T-helper 1 cell (primary cell): ENCODE measurements at places on chromosomes 7 and 10.

DNA sequence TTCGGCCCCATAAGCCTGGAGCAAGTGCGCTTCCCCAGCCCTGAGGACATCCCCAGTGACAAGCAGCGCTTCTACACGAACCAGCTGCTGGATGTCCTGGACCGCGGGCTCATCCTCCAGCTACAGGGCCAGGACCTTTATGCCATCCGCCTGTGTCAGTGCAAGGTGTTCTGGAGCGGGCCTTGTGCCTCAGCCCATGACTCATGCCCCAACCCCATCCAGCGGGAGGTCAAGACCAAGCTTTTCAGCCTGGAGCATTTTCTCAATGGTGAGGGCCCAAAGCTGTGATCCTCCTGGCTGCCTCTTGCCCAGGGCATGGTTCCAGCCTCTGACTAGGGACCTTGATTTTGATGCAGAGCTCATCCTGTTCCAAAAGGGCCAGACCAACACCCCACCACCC, 10.1 kb downstream of the IRF5 start:
- DNase-seq = no peak

DNA sequence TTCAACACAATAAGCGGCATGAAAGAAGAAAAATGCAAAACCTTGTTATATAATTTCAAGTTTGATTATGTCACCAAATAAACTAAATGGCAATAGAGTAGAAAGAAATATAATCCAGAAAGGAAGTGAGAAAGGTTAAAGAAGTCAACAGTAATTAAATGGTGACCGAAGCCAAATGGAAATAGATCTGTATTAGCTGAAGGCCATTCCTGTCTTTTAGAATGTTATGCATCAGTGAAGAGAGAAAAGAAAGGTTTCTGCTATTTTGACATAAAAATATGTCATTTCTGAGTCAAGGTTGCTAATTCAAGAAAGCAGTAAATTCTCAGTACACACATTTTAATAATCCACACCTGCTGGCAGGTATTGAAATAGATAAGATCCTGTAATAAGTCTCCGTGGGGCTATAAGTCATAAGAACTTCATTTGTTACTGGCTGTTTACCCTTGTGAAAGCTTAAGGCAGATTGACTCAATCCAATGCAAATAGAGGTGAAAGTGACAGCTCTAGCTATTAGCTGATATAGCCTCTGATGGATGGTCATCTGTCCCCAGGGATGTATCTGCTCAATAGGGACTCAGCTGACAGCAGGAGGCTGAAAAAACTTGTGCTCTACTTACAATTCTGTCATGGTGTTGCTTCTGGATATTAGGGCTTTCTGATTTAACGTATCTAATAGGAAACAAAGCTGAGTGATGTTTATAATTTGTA, 152.1 kb downstream of the FZD1 start:
- DNase-seq = no peak

DNA sequence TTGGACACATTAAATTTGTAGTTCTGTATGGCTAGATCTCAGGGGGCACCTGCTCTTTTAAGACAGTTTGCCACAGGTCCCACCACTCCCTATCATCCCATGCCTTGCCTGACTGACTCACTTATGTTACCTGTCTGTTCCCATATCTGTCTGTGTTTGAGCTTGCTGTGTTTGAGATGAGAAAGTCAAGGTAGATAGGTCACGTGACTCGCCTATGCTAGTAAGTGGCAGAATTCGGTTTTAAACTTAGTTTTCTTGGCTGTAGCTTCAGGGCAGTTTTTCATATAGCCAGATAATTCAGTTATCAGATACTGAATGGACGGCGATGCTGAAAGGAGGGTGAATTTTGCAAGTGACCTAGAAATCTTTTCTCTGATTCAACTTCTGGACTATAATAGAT, 348.4 kb downstream of the RPS24 start:
- DNase-seq = no peak

DNA sequence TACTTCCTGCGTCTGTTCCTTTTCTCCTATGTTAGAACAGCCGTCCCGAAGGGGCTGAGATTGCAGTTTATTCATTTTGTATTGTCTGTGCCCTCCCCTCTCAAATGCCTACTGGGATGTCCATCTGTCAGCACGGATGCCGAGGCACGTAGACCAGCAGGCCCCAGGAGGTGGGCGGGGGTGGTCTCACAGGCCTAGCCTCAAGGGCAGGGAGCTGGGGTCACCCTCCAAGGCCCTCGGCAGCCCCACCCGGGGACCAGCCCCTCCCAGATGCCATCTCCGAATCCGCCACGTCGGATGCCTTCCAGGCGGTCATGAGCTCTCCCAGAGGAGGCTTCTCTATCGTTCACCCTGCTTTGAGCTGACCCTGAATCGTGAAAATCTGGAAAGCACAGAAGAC, 59.7 kb downstream of the ELFN1 start:
- DNase-seq = no peak

- no peak for DNase-seq
Measured at GRCh38 chr7:139330333-139331030, 10.7 kb upstream of the FMC1 start.

DNA sequence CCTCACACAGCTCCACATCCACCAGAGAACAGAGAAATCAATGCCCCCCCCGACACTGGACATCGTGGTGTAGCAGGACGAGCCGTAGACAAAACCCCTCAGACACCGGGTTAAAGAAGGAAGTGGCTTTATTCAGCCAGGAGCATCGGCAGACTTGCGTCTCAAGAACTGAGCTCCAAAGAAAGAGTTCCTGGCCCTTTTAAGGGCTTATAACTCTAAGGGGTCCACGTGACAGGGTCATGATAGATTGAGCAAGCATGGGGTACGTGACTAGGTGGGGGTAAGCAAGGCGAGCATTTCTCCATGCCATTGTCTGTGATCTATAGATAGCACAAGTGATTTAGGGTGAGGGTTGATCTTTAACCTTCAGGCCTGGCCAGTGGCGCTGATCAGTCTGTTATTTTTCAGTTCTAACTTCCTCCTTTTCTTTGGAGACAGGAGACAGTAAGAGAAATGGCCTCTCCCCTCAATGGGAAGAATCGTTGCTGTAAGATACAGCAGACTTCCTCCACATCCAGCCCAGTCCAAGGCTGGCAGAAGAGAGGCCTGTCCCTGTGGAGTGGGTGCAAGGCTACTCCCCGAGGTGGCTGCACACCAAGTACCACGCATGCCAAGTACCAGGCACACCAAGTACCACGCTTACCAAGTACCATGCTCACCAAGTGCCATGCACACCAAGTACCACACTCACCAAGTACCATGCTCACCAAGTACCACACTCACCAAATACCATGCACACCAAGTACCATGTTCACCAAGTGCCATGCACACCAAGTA, 19.5 kb upstream of the PPP2R2D start:
- DNase-seq = no peak

GRCh38 chr10:120949609-120950031, 98.5 kb downstream of the WDR11 start:
- DNase-seq = no peak

DNA sequence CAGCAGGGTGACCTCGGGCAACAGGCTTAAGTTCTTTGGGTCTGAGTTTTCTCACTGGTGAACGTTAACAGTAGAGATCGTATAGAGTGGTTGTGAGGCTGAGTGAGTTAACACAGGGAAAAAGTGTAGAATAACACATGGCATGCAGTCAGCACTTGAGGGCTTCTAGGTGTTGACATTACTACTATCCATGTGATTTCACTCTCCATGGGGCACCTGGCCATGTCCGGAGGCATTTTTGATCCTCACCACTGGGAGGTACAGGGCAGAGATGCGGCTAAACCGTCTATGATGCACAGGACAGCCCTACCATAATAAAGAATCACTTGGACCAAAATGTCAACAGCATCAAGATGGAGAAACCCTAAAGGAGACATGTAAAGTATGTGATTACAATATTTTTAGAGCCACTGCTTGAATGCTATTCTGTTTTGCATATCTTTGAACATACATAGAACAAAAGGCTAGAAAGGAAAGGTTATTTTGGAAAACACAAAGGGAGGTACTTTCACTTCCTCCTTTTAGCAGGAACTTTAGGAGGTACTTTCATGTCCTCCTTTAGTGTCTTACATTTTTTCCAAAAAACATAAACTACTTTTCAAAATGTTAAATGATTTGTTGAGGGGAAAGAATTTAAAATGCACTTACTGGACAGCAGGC, 44.3 kb downstream of the NOD1 start:
- DNase-seq = no peak

DNA sequence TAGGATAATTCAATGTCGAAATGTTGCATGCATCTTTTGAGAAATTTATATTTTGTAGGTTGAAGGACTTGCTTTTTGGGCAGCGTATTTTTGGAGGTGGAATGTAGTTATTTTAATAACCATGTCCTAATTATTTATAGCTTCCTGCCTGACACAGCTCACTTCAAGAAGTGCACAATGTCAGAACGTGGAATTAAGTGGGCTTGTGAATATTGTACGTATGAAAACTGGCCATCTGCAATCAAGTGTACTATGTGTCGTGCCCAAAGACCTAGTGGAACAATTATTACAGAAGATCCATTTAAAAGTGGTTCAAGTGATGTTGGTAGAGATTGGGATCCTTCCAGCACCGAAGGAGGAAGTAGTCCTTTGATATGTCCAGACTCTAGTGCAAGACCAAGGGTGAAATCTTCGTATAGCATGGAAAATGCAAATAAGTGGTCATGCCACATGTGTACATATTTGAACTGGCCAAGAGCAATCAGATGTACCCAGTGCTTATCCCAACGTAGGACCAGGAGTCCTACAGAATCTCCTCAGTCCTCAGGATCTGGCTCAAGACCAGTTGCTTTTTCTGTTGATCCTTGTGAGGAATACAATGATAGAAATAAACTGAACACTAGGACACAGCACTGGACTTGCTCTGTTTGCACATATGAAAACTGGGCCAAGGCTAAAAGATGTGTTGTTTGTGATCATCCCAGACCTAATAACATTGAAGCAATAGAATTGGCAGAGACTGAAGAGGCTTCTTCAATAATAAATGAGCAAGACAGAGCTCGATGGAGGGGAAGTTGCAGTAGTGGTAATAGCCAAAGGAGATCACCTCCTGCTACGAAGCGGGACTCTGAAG, 620 bp downstream of the ZRANB1 start:
- no peak for DNase-seq

DNA sequence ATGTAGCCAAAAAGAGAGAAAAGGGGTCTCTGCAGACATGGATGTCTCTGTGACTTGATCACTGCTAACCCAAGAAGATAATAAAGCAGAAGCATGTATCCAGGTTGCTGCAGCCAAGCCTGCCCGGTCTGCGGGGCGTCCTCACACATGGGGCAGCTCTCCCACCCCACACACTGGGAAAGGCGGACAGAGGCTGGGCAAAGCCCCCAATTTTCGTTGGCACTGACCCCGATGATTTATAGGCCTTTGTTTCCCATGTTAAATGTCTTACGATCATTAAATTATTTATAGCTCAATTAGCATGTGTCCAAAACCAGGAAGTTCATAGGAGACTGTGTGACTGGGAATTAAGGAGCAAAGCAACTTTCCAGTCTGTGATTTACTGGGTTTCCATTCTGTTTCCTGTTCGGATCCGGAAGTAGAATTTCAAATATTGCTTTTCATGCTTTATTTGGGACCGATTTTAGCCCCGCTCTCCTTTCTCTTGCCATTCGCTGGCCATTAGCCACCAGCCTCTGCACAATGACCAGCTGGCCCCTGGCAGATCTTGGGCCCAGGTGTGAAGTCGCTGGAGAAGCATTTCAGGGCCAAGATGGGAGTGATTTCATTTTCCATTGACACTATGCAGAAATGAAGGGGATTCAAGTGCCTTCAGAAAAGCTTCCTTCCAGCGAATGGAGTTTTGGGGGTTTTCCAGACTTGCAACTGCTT, 91.6 kb downstream of the EGFR start:
- no peak for DNase-seq
